ENCODE measurements at places on chromosomes 1 and 21. TPM values are rescaled to one million over a fixed set of nuclear protein-coding genes. Genes with fewer than 3 reads are reported as not detected.

The NKAIN1 gene
- 0.32 TPM for total RNA-seq

The PLPPR4 gene
- total RNA-seq, result 0.54 TPM

The C8B gene
- not detected for total RNA-seq

The ANKRD45 gene
- 1.8 TPM for total RNA-seq

The ZSCAN20 gene
- total RNA-seq, result 9.8 TPM

All from articular chondrocyte of knee joint (primary cell).